Activated CD8-positive, alpha-beta T cell treated with anti-CD3 and anti-CD28 coated beads for 36 hours (primary cell): ENCODE measurements at places on chromosomes 3 and 15. TPM values are rescaled to one million over a fixed set of nuclear protein-coding genes. Genes with fewer than 3 reads are reported as not detected.

Gene GOLGA8T
- not detected for total RNA-seq

Gene TMEM212
- not detected for total RNA-seq

Gene GABRG3
- not detected for total RNA-seq

Gene MAGEF1
- 19.2 TPM for total RNA-seq

Gene SERPINI2
- not detected for total RNA-seq

Gene ACKR2
- 1.2 TPM for total RNA-seq

Gene CA12
- total RNA-seq = 0.58 TPM
